ENCODE measurements at places on chromosomes 2 and 18.

- DNase-seq, result no peak
Observed at GRCh38 chr18:10405014-10405493, 49.4 kb upstream of the APCDD1 start.

- DNase-seq, result no peak
Observed at GRCh38 chr18:13239171-13239956, 20.8 kb downstream of the LDLRAD4 start.

- DNase-seq, result no peak
Observed at GRCh38 chr2:19247186-19247585, 111.2 kb downstream of the OSR1 start.

DNA sequence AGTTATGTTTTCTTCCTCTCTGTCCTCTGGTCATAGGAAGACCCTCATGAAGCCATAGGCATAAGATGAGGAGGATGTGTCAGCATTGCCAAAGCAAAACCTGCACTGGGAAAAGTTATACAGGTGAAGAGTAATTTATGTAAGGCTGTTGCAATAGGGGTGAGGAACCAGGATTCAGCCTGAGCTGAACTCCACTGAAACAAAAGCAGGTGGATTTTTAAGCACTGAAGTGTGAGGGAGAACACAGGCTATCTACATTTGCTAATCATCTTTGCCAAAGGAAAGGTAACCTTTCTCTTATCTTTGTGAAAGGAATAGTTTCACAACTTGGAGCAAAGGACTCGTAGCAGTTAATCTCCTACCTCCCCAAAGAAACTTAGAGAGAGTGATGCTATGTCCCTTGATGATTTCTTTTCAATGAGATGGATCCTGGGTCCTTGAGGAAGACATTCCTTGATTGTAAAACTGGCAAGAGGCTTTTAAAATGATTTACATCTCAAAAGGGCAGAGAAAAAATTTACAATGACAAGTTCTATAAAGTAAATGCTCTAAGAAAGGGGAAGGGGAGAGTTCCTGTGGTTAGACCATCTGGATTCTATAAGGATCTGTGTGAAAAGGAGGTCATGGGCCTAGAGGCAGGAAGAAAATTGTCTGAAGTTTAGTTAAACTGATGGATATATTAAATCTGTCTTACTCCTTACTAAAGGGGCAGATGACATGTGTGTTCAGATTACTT is 385.4 kb upstream of the CDH7 start:
- DNase-seq, result no peak

DNA sequence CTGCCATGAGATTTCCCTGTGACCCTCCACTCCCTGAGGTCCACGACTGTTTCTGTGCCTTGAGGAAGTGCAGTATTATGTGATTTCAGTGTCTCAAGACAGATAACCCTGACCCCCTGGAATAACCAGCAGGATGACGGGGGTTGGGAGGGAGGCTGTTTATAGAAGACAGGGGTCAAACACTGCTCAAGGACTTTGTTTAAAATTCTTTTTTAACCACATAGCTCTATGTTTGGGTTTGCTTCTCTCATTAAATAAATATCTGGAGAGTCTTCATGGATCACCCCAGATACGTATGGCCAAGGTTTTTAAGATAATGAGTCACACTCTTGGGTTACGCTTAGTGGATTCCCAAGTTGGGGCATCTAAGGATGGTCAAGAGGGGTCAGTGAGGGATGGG is 523.8 kb upstream of the TNP1 start:
- peak; percentile 56 for DNase-seq

DNA sequence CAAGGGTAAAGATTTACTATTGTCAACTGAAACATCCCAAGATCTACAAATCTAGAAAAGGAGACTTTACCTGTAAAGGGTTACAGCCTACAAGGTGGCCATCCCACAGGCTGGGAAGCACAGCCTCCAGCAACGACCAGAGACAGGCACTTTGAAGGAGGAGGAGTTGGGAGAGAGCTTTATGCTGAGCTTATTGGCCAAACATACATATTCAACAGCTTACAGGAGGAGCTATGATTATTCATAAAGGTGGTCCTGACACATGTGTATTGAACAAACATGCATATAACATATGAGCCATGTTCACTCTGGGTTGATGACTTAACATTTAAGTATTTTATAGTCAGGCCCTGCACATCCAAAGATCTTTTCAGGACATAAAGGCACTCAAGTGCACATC is 11.1 kb upstream of the ABCA12 start:
- DNase-seq, result no peak

DNA sequence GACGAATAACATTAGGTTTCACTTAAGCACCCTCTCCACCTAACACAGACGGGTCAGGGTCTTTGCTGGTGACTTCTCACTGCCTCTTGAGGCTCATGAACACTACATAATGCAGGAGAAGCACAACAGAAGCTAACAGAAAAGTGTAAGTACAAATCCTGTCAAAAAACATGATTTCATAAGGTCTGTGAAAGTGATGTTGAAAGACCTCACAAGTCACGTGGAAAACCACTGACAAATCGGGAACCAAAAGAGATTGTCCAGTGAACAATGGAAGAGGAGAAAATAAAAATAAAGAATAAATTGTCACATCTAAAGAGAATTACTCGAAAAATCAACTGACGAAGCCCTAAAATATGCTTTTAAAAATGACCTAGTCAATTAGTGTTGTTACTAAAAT is 14.0 kb downstream of the PSD4 start:
- DNase-seq, result no peak

GRCh38 chr2:155574941-155575340 is 757.6 kb downstream of the NR4A2 start:
- DNase-seq, result no peak

DNA sequence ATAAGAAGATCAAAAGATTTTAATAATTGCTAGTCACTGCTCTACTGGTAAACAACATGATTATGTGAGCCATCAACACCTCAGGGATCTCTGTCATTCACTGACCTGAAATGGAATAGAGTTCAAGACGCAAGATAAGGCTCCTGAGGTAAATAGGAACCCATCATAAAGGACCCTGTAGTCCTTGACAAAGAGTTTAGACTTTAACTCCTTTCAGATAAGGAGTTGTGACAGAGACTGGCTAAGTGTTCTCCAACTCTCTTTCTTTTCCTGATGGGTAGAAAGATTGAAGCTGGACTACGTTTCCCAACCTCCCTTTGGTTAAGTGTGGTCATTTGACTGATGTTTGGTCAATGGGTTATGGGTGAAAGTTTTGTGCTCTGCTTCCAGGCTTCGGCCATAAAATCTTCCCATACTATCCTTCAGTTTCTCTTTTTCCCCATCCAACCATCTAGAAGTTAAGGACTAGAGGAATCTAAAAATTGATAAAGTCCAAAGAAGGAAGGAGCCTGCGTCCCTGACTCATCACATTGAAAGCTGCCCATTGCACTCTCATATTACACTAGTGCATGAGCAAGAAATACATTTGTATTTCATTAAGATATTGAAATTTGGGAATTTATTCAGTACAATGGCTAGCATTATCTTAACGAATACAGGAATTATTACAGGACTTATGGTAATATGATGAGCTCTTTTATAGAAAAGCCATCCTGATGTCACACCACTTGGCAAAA is 293.7 kb upstream of the ACVR2A start:
- no peak for DNase-seq

DNA sequence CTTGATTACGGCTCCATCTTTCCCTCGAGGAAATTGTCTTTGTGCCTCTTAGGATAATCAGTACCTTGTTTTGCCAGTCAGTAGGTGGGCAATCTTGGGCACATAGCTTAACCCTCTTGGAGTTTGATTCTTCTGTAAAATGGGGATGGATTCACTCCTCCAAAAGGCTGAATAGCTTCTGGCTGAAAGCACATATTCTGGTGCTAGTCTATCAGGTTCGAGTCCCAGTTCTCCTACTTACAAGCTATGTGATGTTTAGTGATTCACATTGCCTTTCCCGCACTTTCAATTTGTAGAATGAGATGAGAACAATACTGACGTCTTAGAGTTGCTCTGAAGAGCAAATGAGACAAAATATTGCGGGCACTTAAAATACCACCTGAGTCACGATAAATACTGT is 43.9 kb downstream of the ATIC start:
- DNase-seq, result peak; percentile 68

GRCh38 chr2:11665510-11666362 is 4.3 kb downstream of the NTSR2 start:
- DNase-seq, result no peak

- no peak for DNase-seq
Observed at GRCh38 chr2:218375212-218375611, 6.9 kb upstream of the SLC11A1 start.

- DNase-seq, result no peak
Observed at GRCh38 chr2:133413863-133414262, 154.4 kb downstream of the NCKAP5 start.

DNA sequence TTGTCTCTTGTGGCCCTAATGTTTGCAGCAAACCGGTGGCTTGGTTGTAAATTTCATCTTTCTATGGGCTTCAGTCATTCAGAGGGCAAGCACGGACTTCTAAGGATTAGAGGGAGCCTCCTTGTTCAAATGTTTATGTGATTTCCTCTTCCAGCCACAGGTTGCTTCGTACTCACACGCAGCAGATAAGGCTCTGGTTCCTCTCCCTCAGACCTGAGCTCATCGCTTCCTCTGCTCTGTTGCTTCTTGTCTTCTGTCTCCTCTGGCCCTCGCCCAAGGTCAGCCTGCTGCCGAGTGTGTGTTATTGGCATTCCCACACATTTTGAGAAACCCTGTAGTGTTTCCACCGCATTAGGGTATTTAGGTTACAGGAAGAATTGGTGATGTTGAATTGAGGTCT is 44.0 kb downstream of the MYL12B start:
- peak; percentile 89 for DNase-seq

- DNase-seq, result no peak
Observed at GRCh38 chr2:100812116-100812515, 7.8 kb upstream of the NPAS2 start.

GRCh38 chr2:107020392-107020791 is 134.4 kb upstream of the ST6GAL2 start:
- no peak for DNase-seq

- DNase-seq, result peak; percentile 42
Observed at GRCh38 chr18:41767960-41768359, 187.1 kb upstream of the PIK3C3 start.

- DNase-seq, result peak; percentile 55
Observed at GRCh38 chr2:167420211-167420610, 531.9 kb downstream of the XIRP2 start.

DNA sequence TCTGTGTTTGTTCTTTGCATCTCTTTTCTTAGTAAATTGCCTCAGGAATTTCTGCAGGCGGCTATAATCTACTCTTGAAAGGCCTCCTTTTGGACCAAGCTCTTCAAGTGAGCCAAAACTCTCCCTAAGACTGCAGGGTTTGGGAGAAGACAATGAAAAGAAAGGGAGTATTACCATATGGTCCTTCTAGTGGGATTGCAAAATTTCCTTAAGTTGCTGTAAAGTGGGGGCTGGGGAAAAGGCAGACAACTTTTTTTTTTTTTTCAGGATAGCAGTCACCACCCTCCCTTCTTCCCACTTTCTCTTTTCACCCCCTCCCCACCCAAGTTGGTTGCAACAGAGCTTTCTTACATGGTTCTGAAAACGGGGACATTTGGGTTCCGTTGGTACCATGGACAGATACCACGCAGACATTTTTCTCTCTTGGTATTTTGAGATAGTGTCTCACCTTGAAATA is 183.7 kb downstream of the FHOD3 start:
- no peak for DNase-seq

DNA sequence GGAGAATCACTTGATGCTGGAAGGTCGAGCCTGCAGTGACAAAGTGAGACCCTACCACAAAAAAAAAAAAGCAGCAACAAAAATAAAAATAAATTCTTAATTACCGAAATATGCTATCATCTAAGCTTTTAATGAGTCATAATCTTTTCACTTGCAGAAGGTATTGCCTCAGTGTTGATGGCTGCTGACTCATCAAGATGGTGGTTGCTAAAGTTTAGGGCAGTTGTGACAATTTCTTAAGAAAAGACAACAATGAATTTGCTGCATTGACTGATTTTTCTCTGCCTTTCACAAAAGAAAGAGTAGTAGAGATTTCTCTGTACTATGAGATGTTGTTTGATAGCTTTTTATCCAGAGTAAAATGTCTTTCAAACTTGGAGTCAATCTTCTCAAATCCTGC is 1809.0 kb downstream of the SUCLG1 start:
- DNase-seq, result no peak

GRCh38 chr2:232898592-232899543 is 28.8 kb downstream of the SNORC start:
- peak; percentile 37 for DNase-seq

DNA sequence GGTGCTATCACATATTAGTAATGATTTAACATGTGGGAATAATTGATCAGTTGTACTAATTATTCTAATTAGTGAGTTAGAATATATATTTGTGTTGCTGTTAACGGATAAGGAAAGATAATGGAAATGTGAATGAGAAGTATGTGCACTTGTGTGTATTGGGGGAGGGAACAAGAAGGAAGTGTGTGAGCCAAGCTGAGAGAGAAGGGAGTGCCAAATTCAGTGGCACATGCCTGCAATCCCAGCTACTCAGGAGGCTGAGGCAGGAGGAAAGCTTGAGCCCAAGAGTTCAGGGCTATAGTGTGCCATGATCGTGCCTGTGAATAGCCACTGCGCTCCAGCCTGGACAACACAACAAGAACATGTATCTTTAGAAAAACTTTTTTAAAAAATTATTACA is 9.3 kb downstream of the BARD1 start:
- DNase-seq, result no peak

DNA sequence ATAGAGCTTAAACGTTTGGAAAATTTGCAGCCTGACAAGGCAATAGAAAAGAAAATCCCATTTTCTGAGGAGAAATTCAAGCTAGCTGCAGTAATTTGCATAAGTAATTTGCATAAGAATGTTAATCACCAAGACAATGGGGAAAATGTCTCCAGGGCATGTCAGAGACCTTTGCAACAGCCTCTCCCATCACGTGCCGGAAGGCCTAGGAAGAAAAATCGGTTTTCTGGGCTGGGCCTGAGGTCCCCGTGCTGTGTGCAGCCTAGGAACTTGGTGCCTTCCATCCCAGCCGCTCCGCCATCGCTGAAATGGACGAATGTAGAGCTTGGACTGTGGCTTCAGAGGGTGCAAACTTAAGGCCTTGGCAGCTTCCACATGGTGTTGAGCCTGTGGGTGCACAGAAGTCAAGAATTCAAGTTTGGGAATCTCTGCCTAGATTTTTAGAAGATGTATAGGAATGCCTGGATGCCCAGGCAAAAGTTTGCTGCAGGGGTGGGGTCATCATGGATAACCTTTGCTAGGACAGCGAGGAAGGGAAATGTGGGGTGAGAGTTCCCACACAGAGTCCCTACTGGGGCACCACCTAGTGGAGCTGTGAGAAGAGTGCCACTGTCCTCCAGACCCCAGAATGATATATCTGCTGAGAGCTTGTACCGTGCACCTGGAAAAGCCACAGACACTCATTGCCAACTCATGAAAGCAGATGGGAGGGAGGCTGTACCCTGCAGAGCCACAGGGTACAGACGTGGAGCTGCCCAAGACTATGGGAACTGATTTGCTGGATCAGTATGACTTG is 164.6 kb downstream of the GULP1 start:
- DNase-seq, result no peak

- no peak for DNase-seq
Observed at GRCh38 chr2:240280621-240281020, 140.2 kb upstream of the OTOS start.

GRCh38 chr2:39730276-39730675 is 48.8 kb downstream of the THUMPD2 start:
- DNase-seq, result no peak

Data from astrocyte of the spinal cord (primary cell).